ENCODE measurements at places on chromosomes 7 and 10.

DNA sequence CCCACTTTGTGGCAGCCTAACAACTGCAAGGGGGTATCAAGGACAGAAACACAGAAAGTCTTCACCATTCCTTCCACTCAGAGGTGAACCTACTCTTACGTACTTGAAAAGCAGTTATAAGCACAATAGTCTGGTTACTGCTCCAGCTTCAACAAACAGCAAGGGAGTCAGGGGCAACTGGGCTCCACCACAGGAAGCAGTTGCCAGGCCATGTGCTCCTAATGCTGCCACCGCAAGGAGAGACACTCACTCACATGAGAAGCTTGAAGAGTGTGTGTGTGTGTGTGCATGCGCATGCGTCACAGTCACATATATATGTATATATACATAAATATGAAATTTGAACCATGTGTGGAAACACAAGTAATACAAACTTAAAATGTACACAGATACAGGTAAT, 65.5 kb downstream of the GRB10 start:
- no peak for DNase-seq

GRCh38 chr10:22483132-22483531, 137.8 kb downstream of the SPAG6 start:
- no peak for DNase-seq

GRCh38 chr7:144391823-144392255, 11.7 kb downstream of the NOBOX start:
- peak; percentile 19 for DNase-seq

DNA sequence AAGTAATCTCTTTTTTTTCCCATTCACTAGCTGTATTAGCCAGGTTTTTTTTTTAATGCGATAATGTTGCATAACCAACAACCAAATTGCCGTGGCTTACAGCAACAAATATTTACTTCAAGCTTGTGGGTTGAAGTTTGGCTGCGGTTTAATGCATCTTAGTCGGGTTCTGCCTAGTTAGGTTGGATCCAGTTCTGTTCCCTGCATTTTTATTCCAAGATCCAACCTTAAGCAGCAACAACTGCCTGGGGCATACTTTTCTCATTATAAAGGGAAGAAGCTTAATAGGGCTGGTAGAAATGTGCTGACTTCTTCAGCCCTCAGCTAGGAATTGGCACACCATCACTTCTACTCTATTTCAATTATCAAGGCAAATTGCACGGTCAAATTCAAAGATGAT, 1115.5 kb upstream of the AUTS2 start:
- DNase-seq: no peak

DNA sequence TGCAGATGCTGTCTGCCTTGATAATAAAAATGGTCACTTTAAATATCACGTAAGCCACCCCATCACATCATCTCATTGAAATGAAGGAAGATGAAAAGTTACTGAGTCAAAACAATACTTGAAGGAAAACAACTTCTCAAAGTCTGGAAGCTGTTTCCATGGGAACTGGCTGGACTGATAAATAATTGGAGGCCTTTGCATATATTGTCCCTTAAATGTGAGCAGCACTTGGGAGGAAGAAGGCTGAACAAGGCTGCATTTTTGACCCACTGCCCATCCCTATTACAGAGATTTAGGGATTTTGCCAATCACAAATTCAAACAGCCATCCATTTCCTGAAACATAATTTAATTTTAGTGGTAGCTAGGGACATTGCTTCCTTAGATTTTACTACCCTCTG, 18.2 kb upstream of the MAGI2 start:
- DNase-seq: no peak

GRCh38 chr10:88207121-88207546, 343.7 kb downstream of the PTEN start:
- peak; percentile 25 for DNase-seq

DNA sequence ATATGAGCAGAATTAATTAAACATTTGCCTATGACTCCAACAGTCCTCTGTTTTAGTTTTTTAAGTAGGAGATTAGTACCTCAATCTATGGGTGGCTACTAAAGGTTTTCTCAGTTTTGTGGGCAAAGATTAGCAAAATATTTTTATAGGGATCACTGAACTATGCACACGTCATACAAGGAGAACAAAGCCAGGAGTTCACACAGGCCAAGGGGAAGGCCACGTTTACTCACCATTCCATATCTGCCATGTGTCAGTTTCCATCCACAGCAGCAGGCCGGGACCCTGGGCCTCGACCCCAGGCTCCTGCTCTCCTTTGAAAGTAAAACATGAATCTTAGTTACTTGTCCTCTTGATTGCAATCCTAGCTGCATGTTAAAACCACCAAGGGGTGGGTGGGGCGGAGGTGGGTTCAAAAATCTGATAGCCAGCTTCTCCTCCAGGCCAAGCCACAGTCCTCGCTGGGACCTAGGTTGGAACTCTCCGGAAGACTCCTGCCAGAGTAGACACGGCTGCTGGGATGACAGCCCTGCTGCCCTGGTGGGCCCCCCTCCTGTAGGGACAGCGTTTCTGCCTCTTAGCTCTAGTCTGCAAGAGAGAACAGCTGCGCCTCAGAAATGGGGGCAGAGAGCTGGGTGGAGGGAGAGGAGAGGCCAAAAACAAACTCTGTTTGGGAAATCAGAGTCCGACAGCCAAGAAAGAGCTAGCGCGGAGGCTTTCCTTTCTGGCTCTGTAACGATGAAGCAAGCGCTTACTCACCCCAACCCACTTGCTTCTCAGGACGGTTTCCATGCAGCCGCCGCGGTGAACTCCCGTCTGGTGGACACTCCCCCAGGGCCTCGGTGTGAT, 35.6 kb downstream of the PITRM1 start:
- DNase-seq: no peak

DNA sequence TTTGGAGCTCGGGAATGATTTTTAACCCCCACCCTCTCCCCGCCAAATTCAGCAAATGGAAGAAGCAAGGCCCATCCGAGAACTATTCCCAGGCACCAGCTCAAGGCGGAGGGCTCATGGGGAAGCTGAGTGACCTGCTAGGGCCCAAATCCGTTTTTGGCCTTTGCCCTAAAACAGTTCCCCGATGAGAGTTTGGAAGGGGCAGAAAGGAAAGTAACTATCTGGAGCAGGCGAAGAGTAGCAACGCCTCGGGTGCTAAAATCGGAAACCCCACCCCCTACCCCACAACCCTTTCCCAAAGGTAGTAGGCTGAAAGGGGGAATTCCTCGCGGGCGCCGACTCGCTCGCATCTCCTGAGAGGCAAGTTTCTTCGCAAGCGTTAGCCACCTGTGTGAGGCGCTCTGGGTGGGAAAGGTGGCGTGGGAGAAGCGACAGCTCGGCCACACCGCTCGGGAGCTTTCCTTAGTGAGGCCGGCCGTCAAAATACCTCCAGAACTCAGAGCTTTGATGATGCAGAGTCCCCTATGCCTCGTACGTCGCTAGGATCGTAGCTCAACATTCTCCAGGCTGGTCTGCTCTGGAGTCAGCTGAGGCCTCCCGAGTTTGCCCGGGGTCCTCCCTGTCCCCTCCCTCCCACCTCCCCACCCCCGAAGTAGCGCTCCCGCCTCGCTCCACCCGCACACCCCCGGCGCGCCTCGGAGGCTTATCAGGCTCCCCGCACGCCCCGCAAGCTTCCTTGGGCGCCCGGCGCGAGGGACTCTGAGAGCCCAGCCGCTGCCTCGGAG, 642 bp upstream of the PRKG1 start:
- DNase-seq: no peak

GRCh38 chr10:57314046-57314445, 953.0 kb upstream of the ZWINT start:
- no peak for DNase-seq

GRCh38 chr7:94031865-94032264, 27.7 kb upstream of the BET1 start:
- DNase-seq: no peak

- no peak for DNase-seq
Measured at GRCh38 chr7:151601521-151602305, 82.0 kb upstream of the RHEB start.

DNA sequence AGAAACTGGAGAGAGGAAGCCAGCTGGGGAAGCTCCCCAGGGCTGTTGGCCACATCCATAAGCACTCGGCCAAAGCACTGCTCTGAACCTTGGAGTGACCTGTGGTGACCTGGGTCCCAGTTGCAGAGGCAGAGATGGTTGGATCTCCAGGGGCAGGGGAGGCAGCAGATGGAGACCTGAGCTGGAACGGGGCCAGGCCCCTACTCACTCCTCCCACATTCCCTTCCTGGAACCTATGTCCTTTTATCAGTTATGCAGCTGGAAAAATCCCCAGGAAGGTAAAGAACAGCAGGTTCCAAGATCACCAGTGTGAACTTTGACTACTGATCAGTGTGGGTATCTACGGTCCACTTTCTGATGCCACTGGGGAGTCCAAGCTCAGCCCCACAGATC, 9.6 kb upstream of the PNLIPRP2 start:
- DNase-seq: no peak

- no peak for DNase-seq
Measured at GRCh38 chr7:6293202-6293601, 20.8 kb upstream of the CYTH3 start.

GRCh38 chr7:32611201-32612099, 116.2 kb downstream of the AVL9 start:
- DNase-seq: no peak

DNA sequence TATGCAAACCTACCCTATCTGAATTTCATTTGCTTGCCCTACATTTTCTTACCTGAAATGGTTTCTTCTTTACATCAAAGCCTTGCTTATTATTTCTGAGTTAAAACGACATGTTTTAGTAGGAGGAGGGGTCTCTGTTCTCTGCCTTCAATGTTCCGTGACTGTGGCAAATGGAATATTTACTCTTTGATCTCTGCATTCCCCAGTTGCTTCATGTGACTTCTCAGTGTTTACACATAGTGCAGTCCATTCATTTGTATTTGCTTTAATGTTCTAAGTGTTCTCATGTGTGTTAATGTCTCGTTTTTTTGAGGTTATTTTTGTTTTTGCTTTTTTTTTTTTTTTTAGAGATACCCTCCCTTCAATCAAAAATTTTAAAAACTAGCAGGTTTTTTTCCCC, 75.8 kb downstream of the GNAI1 start:
- peak; percentile 67 for DNase-seq

DNA sequence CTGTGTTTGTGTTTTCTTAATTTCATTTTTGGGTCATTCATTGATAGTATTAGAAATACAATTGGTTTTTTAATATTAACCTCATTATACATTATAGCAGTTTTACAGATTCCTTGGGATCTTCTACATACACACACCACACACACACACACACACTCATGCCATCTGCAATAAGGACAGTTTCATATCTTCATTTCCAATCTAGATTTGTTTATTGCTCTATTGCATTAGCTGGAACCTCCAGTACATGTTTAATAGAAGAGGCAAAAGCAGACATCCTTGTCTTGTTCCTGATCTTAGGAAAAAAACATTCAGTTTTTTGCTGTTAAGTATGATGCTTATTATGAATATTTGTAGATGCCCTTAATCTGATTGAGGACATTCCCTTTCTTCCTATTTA, 17.8 kb upstream of the CALU start:
- DNase-seq: no peak

DNA sequence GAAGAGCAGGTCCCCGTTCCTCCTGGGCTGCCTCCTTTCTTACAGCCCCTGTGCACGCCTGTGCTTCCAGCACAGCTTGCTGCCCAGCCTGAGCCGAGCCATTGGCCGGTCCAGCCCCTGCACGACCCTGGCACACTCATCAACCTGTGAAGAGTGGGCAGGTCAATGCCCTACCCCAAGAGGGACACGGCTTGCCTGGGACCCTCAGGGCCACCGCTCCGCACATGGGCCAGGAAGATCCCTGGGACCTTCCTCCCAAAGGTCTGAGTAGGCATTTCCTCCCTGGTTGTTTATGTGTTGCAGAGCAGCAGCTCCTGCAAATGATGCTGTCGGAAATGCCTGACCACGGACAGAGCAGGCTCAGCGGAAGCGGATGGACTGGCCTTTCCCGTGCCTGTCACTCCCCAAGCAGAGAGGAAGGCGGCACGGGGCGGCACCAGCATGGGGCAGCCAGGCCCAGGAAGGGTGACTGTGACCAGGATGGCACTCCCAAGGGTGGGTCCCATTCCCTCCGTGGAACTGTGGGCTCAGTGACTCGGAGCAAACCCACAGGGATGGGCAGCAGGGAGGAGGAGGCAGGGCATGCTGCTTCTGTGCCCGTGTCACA, 252.5 kb downstream of the TNS3 start:
- DNase-seq: no peak

DNA sequence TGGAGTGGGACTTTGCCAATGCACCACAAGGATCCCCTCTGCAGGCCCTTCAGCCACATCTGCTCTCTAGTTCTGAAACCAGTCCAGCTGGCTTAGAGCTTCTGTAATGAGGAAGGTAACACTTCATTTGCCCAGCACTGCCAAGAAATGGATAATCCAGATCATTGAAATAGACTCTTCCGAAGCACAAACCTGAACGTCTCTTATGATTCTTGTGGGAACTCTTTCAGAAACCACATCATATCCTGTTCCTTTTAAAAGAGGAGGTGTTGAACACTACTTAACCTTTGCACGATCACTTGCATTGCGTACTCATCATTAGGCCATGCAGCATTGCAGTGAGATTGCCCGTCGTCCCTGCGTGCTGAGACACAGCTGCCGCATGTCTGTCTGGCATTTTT, 25.8 kb upstream of the PLPP4 start:
- DNase-seq: no peak

- DNase-seq: no peak
Measured at GRCh38 chr10:133058331-133059092, 29.2 kb upstream of the ADGRA1 start.

- DNase-seq: no peak
Measured at GRCh38 chr7:122913608-122914007, 27.3 kb upstream of the CADPS2 start.

GRCh38 chr7:156466272-156466671, 174.3 kb upstream of the RNF32 start:
- DNase-seq: no peak

DNA sequence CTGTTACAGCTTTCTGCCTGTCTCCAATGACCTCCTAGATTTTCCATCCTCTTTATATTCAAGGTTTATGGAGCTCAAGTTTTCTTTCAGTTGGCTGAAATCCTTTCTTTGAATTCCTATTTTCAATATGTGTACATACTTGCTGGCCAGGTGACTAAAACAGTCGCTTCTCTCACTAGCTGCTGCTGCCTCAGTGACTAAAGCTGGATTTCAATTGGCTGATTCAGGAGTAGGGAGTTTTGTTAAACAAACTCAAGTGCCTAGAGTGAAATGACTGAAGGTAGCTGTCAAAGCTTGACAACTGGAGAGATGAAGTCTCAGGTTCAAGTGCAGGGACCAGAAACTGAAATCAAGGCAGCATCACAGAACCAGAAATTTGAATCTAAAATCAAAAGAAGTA, 6.7 kb upstream of the POLR1F start:
- no peak for DNase-seq

DNA sequence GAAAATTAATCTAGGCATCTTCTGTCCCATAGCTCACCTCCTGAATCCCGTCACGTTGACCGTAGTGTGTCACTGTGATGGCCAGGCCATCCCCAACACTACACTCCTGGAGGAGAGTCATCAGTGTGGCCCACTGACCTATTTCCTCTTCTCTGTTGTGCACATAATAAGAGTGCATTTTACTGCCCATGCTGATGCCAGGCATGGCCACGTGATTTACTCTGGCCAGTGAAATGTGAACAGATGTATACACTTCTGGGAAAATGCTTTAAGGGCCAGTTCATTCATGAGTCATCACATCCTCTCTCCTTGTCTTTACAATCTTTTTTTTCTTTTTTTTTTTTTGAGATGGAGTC, 101.9 kb upstream of the PIP4K2A start:
- DNase-seq: no peak
